ENCODE measurements at places on chromosomes 1 and 21. TPM values are rescaled to one million over a fixed set of nuclear protein-coding genes. Genes with fewer than 3 reads are reported as not detected.

- DNase-seq = no peak
Observed at GRCh38 chr1:246450611-246451251, 56.3 kb downstream of the SMYD3 start.

DNA sequence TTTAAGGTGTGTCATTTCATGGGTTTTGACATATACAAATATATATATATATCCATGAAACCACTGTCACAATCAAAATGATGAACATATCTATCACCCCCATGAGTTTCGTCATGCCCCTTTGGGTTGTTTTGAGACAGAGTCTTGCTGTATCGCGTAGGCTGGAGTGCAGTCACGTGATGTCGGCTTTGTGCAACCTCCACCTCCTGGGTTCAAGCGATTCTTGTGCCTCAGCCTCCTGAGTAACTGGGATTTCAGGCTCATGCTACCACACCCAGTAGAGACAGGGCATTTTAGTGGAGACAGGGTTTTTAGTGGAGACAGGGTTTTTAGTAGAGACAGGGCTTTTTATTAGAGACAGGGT lies 8.0 kb downstream of the HJV start:
- no peak for DNase-seq

GRCh38 chr1:70930062-70930461 lies 117.6 kb downstream of the PTGER3 start:
- no peak for DNase-seq

DNA sequence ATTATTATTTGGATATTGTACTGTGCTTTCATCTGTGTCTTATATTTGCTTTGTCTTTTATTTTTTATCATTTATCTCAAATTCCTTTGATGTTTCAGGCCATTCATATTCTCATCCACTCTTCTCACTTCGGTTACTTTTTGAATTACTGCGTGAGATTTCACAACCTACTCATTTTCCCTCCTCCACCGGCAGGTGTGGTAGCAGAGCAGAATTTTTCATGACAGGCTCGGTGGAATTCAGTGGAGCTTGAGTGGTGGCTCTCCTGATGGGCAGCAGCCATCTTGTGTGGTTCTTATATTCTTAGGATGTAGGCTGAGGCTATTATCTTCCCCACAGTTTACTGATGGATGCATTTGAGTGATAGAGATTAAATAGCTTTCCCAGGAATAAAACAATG lies 92.3 kb upstream of the IVNS1ABP start:
- no peak for DNase-seq

PLA2G2C gene
- not detected for total RNA-seq

S100A7A gene
- not detected for total RNA-seq

PLD5 gene
- total RNA-seq = 0.03 TPM

CD1E gene
- not detected for total RNA-seq

CLCA4 gene
- not detected for total RNA-seq

CYP4A22 gene
- total RNA-seq = not detected

LMNA gene
- total RNA-seq = 1,568 TPM

KIF14 gene
- total RNA-seq = 15.7 TPM
